ENCODE measurements at places on chromosomes 2 and 18.

- no peaks in the 10 kb centered on the region for H3K4me1 ChIP-seq
These were observed 74.8 kb upstream of the ADAM23 start for GRCh38 chr2:206368484-206368883.

DNA sequence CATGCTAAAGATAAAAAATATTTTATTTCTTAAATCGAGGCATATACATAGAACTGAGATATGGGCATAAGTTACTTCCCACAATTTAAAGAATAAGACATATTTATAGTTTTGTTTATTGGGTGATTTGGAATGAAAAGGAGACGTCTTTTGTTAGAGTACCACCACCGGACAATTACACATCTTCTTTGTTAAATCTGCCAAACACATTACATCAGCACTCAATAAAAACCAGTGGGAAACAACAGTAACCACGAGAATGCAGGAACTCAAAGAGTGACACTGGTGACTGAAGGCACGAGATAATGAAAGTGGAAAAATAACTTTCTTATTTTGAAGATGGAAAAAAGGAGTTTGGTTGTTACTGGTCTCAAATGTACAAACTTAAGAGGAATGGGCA is 92.6 kb upstream of the TFCP2L1 start:
- H3K36me3 ChIP-seq = peaks cover 45% of the 10 kb centered on the region
- H3K4me3 ChIP-seq = no peak overlapping the region
- no peak overlapping the region for H3K27ac ChIP-seq
- no peaks in the 10 kb centered on the region for H3K27me3 ChIP-seq

DNA sequence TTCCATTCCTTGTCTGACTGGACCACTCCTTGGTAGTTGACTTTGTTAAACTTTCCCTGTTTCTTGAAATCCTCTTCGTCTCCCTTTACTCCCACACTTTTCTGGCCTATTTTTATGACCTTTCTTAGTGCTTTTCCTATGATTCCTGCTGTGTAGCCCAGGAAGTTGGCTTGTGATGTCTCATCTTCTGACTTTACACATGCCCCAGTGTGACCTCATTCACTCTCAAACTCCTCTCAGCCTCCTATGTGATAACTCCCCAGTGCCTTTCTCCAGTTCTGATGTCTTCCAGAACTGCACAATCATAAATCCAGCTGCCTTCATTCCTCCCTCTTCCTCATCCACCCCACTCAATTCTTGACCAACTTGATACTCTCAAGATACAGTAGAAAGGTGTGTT is 407.6 kb downstream of the TGIF1 start:
- no peak for DNase-seq
- no peak overlapping the region for H3K4me3 ChIP-seq
- H3K27me3 ChIP-seq = no peaks in the 10 kb centered on the region
- H3K4me1 ChIP-seq = no peaks in the 10 kb centered on the region
- H3K36me3 ChIP-seq = no peaks in the 10 kb centered on the region

GRCh38 chr2:8306530-8307351 is 375.1 kb upstream of the ID2 start:
- peak overlapping the region; percentile 21 for H3K27ac ChIP-seq
- peaks cover 22% of the 10 kb centered on the region for H3K4me1 ChIP-seq
- H3K27me3 ChIP-seq = no peaks in the 10 kb centered on the region
- no peak for DNase-seq

DNA sequence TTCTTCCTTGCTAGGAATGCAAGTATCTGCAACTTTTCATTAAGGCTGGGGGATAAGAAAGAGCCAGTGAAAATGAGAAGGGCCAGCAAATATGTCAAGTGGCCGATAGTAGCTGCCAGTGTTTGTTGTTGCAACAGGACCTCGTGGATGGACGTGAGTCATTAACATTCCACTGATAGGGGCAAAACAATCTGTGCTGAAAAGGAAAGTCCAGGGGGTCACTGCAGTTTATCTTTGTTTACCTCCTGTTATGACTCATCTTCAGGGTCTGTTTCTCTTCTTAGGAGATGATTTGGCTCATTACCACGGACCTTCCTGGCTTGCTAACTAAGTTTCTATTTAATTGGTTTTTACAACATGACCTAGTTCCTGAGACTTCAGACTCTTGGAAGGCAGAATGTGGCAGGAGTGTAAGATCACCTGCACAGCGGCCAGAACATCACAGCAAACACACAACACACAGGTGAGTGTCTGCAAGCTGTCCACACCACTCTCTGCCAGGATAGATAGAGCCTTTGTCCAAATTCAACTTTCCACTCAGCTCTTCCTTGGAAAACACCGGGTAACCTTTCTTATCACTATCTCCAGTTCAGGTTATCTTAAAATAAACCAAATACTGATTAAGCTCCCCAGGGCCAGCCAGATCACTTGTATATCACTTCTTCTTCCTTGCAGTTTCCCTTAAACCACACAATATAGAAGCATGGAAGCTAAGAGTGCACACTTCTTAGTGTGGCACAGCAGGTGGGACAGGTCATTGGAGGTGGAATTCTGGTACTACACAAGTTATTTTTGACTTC is 157.5 kb upstream of the LMAN1 start:
- H3K4me3 ChIP-seq = no peak overlapping the region
- no peak overlapping the region for H3K27ac ChIP-seq
- DNase-seq = no peak
- peaks cover 51% of the 10 kb centered on the region for H3K27me3 ChIP-seq
- no peaks in the 10 kb centered on the region for H3K36me3 ChIP-seq

DNA sequence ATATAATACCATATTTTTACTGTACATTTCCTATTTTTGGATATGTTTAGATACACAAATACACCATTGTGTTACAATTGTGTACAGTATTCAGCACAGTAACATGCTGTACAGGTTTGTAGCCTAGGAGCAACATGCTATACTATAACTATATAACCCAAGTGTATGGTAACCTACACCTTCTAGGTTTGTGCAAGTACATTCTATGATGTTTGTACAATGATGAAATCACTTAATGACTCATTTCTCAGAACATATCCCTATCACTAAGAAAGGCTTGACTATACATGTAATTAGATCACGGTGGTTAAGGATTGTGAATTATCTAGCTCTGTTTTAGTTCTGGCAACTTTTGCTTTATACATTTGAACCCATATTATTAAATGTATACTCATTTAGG is 31.3 kb downstream of the NPHP1 start:
- no peaks in the 10 kb centered on the region for H3K4me1 ChIP-seq
- no peaks in the 10 kb centered on the region for H3K27me3 ChIP-seq
- no peaks in the 10 kb centered on the region for H3K36me3 ChIP-seq

DNA sequence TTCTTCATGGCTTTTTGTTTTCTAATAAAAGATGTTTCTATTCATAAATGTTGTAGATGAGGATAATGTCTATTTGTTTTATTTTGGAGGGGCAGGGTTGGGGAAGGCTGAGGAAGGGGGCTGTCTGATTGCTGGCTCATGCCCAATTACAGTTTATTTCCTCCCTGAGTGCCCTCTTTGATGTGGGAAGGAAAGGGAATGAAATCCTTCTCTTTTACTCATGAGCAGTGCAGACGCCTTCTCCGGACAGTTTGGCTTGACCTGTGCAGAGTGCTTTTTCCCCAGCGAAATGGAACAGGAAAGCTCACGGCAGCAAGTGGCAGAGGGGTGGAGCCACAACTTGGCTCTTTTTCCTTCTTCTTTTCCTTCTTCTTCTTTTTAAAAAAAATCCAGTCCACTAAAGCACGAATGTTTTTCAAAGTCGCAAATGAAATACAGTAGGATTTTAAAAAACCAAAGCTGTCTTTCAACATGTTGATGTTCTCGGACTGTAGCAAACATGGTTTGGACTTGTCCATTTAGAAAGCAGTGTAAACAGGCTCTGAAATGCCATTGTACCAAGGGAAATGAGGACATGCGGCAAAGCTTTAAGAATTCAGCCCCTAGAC is 34.5 kb downstream of the RAB31 start:
- H3K36me3 ChIP-seq = no peaks in the 10 kb centered on the region
- H3K27me3 ChIP-seq = no peaks in the 10 kb centered on the region

DNA sequence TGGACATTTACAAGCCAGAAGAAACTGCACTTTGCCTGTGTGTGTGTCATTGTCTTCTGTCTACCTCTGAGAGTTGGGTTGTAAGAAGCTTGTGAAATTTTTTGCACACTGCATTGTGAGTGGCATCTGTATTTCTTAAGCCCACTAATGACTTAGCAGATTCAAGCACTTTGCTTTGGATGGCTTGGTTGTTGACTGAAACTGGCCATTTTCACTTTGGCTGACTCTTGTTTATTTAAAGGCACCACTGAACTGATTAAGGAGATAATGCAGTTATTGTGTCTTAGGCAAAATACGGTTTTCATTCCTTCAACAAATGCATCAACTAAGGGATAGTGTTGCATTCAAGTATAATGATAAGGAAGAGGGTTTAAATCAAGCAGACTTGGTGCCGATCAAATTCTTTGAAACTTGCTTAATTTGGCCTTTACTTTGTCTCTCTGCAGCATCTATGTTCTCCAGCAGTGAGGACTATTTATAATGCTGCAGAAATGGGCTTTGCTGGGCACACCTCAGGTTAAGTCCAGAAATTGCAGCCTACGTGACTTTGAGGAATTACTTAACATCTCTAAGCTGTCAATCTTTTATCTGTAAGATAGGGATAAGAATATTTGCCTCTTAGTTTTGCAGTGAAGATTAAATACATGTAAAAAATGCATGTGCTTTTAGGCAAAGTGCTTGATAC is 142.0 kb downstream of the CCDC85A start:
- no peaks in the 10 kb centered on the region for H3K36me3 ChIP-seq
- DNase-seq = no peak
- H3K4me3 ChIP-seq = no peak overlapping the region
- no peaks in the 10 kb centered on the region for H3K4me1 ChIP-seq
- H3K27ac ChIP-seq = no peak overlapping the region
- H3K27me3 ChIP-seq = no peaks in the 10 kb centered on the region

GRCh38 chr2:30113617-30114293 is 33.1 kb upstream of the YPEL5 start:
- DNase-seq = no peak
- H3K4me3 ChIP-seq = no peak overlapping the region
- peaks cover 16% of the 10 kb centered on the region for H3K27me3 ChIP-seq
- peaks cover 5% of the 10 kb centered on the region for H3K4me1 ChIP-seq
- H3K27ac ChIP-seq = no peak overlapping the region

DNA sequence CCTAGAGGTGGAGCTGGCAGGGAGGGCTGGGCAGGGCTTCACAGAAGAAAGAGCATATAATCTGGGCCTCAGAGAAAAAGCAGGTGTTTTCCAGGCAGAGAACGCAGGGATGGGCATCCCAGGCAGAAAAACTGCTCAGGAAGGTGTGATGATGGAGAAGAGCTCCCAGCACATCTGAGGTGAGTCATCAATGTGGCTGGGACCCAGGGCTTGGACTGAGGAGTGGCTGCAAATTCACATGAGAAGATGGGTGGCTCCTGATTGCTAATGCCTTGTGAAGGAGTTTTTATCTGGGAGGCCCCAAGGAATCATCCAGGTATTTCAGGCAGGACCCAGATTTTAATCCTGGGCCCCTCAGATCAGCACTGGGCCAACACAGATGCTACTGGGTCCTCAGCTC is 10.2 kb downstream of the IL1F10 start:
- peaks cover 49% of the 10 kb centered on the region for H3K27me3 ChIP-seq
- H3K4me1 ChIP-seq = no peaks in the 10 kb centered on the region
- no peak overlapping the region for H3K27ac ChIP-seq
- no peak overlapping the region for H3K4me3 ChIP-seq
- H3K36me3 ChIP-seq = no peaks in the 10 kb centered on the region

GRCh38 chr18:45828917-45829811 is 3.7 kb downstream of the SIGLEC15 start:
- H3K27me3 ChIP-seq = peaks cover 10% of the 10 kb centered on the region
- H3K4me3 ChIP-seq = no peak overlapping the region
- no peaks in the 10 kb centered on the region for H3K36me3 ChIP-seq
- H3K4me1 ChIP-seq = peaks cover 24% of the 10 kb centered on the region

DNA sequence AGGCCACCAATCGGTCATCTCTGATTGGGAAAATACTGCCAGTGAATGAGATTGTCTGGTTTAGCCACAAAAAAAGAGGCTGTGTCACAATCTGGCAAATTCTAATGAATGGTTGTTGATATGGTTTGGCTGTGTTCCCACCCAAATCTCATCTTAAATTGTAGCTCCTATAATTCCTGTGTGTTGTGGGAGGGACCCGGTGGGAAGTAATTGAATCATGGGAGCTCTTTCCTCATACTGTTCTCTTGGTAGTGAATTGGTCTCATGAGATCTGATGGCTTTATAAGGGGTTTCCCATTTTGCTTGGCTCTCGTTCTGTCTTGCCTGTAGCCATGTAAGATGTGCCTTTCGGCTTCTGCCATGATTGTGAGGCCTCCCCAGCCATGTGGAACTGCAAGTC is 838.3 kb downstream of the SLC4A3 start:
- no peak overlapping the region for H3K27ac ChIP-seq
- peaks cover 3% of the 10 kb centered on the region for H3K27me3 ChIP-seq
- H3K36me3 ChIP-seq = no peaks in the 10 kb centered on the region
- no peak for DNase-seq

DNA sequence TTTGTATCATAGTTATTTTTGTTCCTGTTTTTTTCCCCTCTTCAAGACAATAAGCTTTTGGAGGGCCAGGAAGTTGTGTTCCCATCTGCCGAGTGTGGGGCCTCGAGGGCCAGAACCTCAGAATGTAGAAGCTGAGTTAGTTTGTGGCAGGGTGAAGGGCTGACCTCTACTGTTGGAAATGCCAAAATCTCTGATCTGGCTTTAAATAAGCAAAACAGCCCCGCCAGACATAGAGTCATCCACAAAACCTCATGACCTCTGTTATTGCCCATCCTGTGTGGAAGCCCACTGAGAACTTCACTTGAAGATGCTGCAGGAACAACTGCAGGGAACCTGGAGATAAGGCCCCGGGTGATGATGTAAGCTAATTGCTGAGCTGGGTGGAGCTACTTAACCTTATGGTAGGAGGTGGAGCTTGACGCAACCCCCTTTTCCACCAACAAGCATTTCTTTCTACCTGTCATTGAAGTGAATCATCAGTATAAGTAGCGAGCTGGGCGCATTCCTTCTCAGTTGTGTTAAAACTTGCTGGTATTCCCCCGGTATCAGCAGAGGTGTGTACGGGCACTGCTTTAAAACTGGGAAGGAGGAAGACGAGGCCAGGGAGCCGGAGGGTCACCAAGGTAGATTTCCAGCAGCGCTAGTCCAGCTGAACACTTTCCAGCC is 177.2 kb downstream of the NEDD4L start:
- no peak for DNase-seq
- peaks cover 65% of the 10 kb centered on the region for H3K4me1 ChIP-seq
- no peaks in the 10 kb centered on the region for H3K36me3 ChIP-seq

- H3K36me3 ChIP-seq = no peaks in the 10 kb centered on the region
- H3K27me3 ChIP-seq = no peaks in the 10 kb centered on the region
- no peak overlapping the region for H3K4me3 ChIP-seq
- no peaks in the 10 kb centered on the region for H3K4me1 ChIP-seq
- H3K27ac ChIP-seq = no peak overlapping the region
- no peak for DNase-seq
These were observed 74.4 kb downstream of the SOX11 start for GRCh38 chr2:5766561-5766960.

GRCh38 chr2:27369471-27370025 is 590 bp downstream of the EIF2B4 start:
- H3K36me3 ChIP-seq = peaks cover 25% of the 10 kb centered on the region
- H3K4me3 ChIP-seq = peak overlapping the region; percentile 98
- H3K4me1 ChIP-seq = peaks cover 36% of the 10 kb centered on the region
- no peak for DNase-seq
- peaks cover 6% of the 10 kb centered on the region for H3K27me3 ChIP-seq

- DNase-seq = no peak
- H3K27me3 ChIP-seq = peaks cover 4% of the 10 kb centered on the region
- no peak overlapping the region for H3K4me3 ChIP-seq
- H3K36me3 ChIP-seq = no peaks in the 10 kb centered on the region
- H3K27ac ChIP-seq = no peak overlapping the region
These were observed 52.6 kb downstream of the GNAL start for GRCh38 chr18:11741505-11742145.

- no peaks in the 10 kb centered on the region for H3K27me3 ChIP-seq
- no peak overlapping the region for H3K27ac ChIP-seq
- H3K4me3 ChIP-seq = no peak overlapping the region
- peaks cover 11% of the 10 kb centered on the region for H3K36me3 ChIP-seq
- no peaks in the 10 kb centered on the region for H3K4me1 ChIP-seq
These were observed 20.9 kb upstream of the KIDINS220 start for GRCh38 chr2:8858264-8858663.

Data from neural crest cell (in vitro differentiated cells).